ENCODE measurements at places on chromosomes 4 and X. TPM values are rescaled to one million over a fixed set of nuclear protein-coding genes. Genes with fewer than 3 reads are reported as not detected.

DMP1 gene
- not detected for total RNA-seq

UCP1 gene
- total RNA-seq, result not detected

KIAA1210 gene
- total RNA-seq, result not detected

ZNF330 gene
- total RNA-seq, result 34.4 TPM

USP27X gene
- total RNA-seq, result 3.5 TPM

CORIN gene
- total RNA-seq, result 0.33 TPM

COX7B gene
- total RNA-seq, result 495 TPM

PRRG3 gene
- 4.6 TPM for total RNA-seq

CENPVL1 gene
- total RNA-seq, result not detected

RPS6KA6 gene
- total RNA-seq, result 3.1 TPM

RBMXL3 gene
- total RNA-seq, result not detected

TLR10 gene
- 0.15 TPM for total RNA-seq

GAB1 gene
- 12.5 TPM for total RNA-seq

GBA3 gene
- not detected for total RNA-seq

FOXR2 gene
- total RNA-seq, result not detected

UGT2A1 gene
- not detected for total RNA-seq

SYNPO2 gene
- total RNA-seq, result 2.0 TPM

MAGEB18 gene
- total RNA-seq, result not detected

INPP4B gene
- total RNA-seq, result 10.1 TPM

NUP62CL gene
- 0.29 TPM for total RNA-seq

STPG2 gene
- total RNA-seq, result under 0.01 TPM

PABPC1L2A gene
- total RNA-seq, result not detected

TMEM156 gene
- not detected for total RNA-seq

FAM241A gene
- 0.83 TPM for total RNA-seq

MAOA gene
- 15.0 TPM for total RNA-seq

ATOH1 gene
- not detected for total RNA-seq

PTPN13 gene
- total RNA-seq, result 68.5 TPM

AFF2 gene
- total RNA-seq, result not detected

NWD2 gene
- not detected for total RNA-seq

PCDH11X gene
- not detected for total RNA-seq

GABRE gene
- total RNA-seq, result 1.3 TPM

PNMA6F gene
- total RNA-seq, result not detected

VCX3B gene
- not detected for total RNA-seq

NPY5R gene
- total RNA-seq, result not detected

F11 gene
- total RNA-seq, result not detected

CFP gene
- total RNA-seq, result 0.33 TPM

TKTL2 gene
- total RNA-seq, result not detected

CYLC1 gene
- not detected for total RNA-seq

PPEF2 gene
- not detected for total RNA-seq

ZNF711 gene
- total RNA-seq, result under 0.01 TPM

MAGEB1 gene
- total RNA-seq, result not detected

FRMD7 gene
- not detected for total RNA-seq

Measured in smooth muscle cell of trachea (primary cell).